Adrenal gland (tissue), 19 donors: ENCODE measurements at places on chromosomes 13 and 19. TPM values are rescaled to one million over a fixed set of nuclear protein-coding genes. Genes with fewer than 3 reads are reported as not detected.

The ARRDC5 gene
- 0.29 TPM for total RNA-seq

The ODAD3 gene
- total RNA-seq: 2.2 TPM

The GPR4 gene
- 0.55 TPM for total RNA-seq

The SHISA7 gene
- total RNA-seq: 0.41 TPM

The BCL3 gene
- total RNA-seq: 32.3 TPM

The CYP2F1 gene
- total RNA-seq: not detected

The POSTN gene
- total RNA-seq: 9.6 TPM

The FPR2 gene
- 0.28 TPM for total RNA-seq

The TCF3 gene
- 15.7 TPM for total RNA-seq

The ZNF417 gene
- 16.6 TPM for total RNA-seq

The CEACAM5 gene
- total RNA-seq: 0.72 TPM

The POU4F1 gene
- total RNA-seq: not detected

The LIG1 gene
- 16.0 TPM for total RNA-seq

The CFD gene
- total RNA-seq: 176 TPM

The CYP4F2 gene
- not detected for total RNA-seq

The ELSPBP1 gene
- not detected for total RNA-seq
